ENCODE measurements at places on chromosomes 3 and 15.

DNA sequence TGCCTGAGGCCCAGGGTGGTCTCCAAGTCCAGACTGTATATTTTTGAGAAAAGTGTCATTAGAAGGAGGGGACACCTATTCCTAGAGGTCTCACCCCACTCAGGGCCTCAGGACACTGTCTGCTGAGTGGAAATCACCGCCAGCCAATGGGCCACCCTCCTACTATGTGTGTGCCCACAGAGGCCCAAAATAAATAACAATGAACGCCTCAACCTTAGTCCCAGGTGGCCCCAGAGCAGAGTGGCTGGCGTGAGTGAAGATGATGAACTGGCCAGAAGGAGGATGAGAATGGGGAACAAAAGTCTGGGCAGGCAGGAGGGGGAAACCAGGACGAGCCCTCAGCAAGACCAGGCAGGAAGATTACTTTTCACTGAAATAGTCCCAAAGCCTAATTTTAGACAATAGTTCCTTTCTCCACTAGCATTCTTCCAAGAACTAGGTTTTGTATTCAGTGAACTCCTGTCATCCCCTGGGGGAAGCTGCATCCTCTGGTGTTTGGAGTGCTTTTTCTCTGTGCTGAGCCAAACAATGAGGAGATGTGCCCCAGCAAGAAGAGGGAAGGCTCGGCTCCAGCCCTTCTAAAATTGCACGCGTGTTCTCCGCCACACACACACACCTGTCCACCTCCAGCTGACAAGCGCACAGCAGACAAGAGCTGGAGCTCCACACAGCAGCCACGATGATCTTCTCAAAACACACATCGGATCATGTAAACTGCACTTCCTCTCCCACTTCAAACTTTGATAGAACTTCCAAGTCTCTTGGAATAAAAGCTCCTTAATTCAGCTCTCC is 72.2 kb downstream of the ADCY5 start:
- no peak for DNase-seq

GRCh38 chr3:21435871-21436270 is 315.1 kb downstream of the ZNF385D start:
- no peak for DNase-seq

DNA sequence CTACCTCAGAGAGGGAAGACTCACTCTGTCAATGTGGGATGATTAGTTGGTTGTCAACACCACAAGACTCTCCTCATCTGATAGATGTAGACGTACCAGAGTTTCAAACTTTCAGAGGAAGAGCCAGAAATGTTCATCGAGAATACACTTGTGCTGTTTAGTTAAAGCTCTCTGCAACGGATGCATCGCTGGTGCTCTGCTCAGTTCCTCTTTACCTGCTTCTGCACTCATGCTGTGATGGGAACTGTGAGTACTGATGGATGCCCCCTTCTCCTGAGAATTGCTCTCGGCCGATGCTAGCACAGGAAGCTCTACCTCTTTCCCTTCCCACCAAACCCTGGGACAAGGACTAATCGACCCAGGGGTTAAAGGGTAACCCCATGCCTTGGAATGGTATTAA is 51.8 kb upstream of the CCDC54 start:
- no peak for DNase-seq

DNA sequence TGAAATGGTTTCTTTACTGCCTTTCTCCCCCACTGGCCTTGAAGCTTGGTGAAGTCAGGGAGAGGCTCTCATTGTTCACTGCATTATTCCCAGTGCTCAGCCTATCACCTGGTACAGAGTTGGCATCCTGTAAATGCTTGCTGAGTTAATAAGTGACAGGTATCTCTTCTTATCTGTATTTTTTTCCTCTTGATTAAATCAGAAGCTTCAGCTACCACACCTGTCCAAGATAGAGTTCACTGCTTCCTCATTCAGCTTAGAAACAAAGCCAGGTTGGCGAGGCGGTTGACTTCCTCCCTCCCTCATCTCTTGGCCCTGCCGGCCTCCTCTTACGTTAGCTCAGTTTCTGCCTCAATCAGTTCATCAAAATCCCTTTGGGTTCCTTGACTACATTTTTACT is 142.8 kb downstream of the LIPC start:
- no peak for DNase-seq

DNA sequence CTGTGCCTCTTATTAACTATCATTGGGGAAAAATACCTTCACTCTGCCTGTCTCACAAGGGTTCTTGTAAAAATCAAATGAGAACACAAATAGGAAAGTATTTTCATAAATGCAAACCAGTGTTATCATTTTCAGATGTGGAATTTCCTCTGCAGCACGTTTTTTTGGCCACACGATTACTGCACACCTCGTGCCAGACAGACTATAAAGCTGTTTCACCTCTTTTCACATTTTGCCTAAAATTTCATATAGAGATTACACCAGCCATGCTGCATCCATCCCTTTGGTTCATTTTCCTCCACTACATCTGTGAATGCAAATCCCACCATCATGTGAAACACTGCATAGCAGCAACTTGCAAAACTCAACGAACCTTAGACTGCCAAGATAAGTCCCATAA is 1.2 kb upstream of the TMOD2 start:
- no peak for DNase-seq

- no peak for DNase-seq
Observed at GRCh38 chr3:105174017-105174615, 192.6 kb upstream of the ALCAM start.

GRCh38 chr3:1532935-1533606 is 440.2 kb downstream of the CNTN6 start:
- DNase-seq: no peak

DNA sequence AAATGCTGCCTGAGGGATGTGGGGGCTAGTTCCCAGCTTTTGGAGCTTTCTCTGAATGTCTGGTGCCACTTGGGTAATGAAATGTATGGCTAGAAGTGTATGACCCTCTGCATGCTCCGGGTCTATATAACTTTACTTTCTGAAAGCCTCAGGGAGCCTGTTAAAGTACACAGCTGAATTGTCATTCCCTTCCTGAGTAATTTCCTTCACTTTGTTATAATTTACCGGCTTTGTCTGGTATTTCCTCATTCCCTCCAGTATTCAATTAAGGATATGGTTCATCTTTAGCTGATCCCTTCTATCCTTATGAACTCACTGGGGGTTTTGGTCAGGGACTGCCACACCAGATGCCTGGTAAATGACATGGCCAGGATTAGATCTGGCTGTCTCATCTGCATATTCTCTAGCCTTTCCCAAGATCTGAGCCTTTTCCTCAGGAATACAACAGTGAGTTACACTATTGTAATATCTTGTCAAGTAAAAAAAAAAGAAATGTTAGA is 620.3 kb downstream of the ZPLD1 start:
- DNase-seq: no peak

- DNase-seq: no peak
Observed at GRCh38 chr3:160935413-160936095, 169.6 kb downstream of the B3GALNT1 start.

- DNase-seq: no peak
Observed at GRCh38 chr3:11903047-11903446, 56.4 kb upstream of the TAMM41 start.

DNA sequence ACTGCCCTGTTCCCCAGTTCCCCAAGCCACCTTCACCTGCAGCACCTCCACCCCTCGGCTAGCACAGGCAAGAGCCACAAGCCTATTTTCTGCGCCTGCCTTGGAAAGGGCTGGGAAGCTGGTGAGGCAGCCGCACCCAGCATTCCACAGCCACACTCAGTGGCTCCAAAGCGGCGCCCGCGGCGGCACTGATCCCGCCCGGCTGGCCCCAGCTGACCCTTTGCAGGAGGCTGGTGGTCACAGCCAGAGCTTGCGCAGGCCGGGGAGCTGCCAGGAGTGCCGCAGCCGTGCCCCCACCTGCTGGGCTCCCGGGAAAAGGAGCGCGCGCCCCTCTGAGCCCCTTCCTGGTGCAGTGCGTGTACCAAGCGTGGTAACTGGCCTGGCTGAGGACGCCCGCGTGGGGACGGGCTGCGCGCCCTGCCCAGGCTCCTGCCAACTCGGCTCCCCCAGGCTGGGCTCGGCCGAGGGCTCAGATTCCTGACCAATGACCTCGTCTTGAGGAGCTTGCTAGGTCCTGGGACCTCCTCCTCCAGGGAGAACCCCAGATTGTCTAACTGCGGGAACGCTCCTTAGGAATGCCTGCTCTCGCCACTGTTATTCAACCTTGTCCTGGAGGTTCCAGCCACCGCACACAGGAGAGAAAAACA is 13.3 kb downstream of the GRAMD2A start:
- DNase-seq: no peak

- no peak for DNase-seq
Observed at GRCh38 chr3:119308355-119308754, 14.2 kb downstream of the ARHGAP31 start.

GRCh38 chr3:159831466-159831865 is 157.2 kb upstream of the IL12A start:
- no peak for DNase-seq

- DNase-seq: no peak
Observed at GRCh38 chr3:159139326-159139725, 337.5 kb downstream of the MFSD1 start.

GRCh38 chr3:158260392-158260791 is 150.5 kb downstream of the RSRC1 start:
- no peak for DNase-seq

DNA sequence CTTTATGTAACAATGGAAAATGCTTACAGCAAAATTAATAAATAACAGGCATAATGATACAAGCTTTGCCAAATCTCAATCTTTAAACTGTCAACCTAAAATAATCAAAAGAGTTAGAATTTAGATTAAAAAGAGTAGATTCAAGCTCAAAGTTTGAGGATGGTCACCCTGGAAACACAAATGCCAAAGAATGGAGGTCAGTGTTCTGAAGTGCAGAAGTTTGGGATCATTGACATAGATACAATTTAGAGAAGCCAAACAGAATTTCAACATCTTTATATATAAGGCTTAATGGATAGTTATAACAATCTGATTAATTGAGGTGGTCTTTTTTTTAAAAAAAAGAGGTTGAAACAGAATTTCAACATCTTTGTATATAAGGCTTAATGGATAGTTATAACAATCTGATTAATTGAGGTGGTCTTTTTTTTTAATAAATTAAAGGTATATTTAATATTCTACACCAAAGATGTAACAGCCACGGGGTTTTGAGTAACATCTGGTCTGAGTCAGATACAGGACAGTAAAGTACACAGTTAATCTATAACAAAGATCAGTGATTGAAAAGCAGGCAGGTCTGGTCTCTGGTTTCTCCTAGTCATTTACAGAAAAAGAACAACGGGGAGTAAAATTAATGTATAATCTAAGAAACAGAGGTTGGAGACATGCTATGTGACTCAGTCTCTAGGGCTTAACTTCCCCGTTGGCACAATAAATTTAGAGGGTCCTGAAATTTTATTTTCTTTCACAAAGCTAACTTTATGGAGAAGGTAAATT is 490.7 kb downstream of the GBE1 start:
- DNase-seq: no peak

GRCh38 chr3:122513386-122514122 is 1.2 kb downstream of the KPNA1 start:
- no peak for DNase-seq

DNA sequence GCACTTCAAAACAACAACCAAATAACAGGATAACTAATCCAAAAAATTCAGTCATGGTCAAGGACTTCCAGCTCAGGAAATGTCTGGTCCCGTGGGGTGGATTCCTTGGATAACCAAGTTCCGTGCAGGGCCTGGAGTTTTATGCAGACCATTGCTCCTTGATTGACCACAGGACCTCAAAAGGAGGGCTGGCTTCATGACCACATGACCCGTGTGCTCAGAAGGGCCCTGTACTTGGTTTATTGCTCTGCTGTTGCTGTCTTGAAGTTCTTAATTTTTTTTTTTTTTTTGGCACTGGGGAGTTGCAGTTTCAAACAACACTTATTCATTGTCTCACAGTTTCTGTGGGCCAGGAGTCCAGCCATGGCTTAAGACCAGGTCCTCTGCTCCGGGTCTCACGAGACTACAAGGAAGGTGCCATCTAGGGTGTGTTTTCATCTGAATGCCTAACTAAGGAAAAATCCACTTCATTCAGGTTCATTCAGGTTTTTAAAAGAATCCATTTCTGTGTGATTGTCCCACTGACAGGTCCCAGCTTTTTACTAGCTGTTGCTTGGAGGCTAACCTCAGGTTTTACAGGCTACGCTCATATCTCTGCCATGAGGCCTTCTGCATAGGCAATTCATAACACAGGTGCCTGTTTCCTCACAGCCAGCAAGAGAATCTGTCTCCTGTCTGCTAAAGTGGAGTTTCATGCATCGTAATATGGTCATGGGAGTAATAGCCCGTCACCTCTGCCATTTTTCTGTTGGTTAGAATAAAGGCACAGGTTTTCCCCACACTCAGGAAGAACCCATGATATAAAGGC is 65.3 kb downstream of the FLNB start:
- DNase-seq: no peak

- DNase-seq: no peak
Observed at GRCh38 chr3:149792452-149793270, at the start of gene ANKUB1. ANKUB1 (minus strand) TSS chr3:149792554; CDS start chr3:149792366, 188 bp downstream.

DNA sequence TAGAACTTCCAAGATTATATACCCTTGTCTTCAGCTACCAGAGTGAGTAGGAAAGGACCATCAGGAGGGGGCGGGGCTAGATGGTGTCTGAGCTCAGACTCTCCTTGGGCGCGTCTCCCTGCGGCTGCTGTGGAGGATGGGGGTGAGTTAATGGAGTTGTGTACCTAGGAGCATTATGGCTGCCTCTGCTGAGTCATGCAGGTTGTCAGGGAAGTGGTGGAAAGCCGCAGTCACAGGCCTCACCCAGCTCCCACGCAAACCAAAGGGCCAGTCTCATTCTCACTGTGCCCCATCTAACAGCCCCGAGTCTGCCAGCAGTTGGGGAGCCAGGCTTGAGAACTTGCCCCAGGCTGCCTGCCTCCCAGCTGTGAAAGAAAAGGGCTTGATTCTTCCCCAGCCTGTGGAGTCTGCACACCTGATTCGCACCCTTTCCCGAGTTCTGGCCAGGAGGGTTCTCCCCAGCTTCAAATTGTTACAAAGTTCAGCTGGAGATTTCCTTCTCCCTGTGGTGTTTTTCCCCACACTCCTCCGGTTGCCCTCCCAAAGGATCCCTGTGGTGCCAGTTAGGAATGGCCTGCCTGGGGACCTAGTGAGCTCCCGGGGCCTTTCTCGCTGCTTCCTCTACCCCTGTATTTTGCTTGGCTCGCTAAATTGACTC is 143.3 kb downstream of the HCN4 start:
- DNase-seq: no peak

- DNase-seq: no peak
Observed at GRCh38 chr3:127049393-127049792, 66.5 kb downstream of the PLXNA1 start.

GRCh38 chr3:16998236-16998923 is 113.6 kb downstream of the PLCL2 start:
- DNase-seq: no peak

- DNase-seq: no peak
Observed at GRCh38 chr3:62662677-62663076, 212.5 kb downstream of the CADPS start.

GRCh38 chr3:194638991-194639605 is 5.9 kb upstream of the TMEM44 start:
- no peak for DNase-seq

- no peak for DNase-seq
Observed at GRCh38 chr3:71778353-71778752, 6.6 kb downstream of the PROK2 start.
